ENCODE measurements at places on chromosomes 3 and 15.

GRCh38 chr15:57609805-57610529 lies 18.3 kb downstream of the MYZAP start:
- DNase-seq, result no peak

GRCh38 chr3:63294332-63294731 lies 16.2 kb downstream of the SYNPR start:
- no peak for DNase-seq

GRCh38 chr15:76930831-76931396 lies 635 bp upstream of the RCN2 start:
- no peak for DNase-seq

GRCh38 chr3:34157491-34157890 lies 359.1 kb downstream of the PDCD6IP start:
- DNase-seq, result no peak

DNA sequence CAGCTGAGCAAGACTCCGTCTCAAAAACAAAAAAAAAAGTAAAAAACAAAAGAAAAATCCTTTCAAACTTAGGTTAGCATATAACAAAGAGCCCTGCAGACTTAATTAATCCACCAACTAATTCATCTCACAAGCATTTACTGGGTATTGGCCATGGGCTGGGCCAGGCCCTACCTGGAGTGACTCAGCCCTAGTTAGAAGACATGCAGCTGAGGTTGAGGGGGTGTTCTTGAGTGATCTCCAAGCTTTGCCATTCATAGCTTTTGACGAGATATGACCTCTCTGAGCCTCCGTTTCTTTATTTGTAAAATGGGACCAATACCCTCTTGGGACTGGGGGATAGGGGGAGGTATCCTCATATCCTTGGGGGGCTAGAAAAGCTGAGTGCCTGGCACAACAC lies 7.8 kb downstream of the FBXL22 start:
- no peak for DNase-seq

- DNase-seq, result peak; percentile 87
Measured at GRCh38 chr3:150765949-150766720, 3.2 kb upstream of the SIAH2 start.

DNA sequence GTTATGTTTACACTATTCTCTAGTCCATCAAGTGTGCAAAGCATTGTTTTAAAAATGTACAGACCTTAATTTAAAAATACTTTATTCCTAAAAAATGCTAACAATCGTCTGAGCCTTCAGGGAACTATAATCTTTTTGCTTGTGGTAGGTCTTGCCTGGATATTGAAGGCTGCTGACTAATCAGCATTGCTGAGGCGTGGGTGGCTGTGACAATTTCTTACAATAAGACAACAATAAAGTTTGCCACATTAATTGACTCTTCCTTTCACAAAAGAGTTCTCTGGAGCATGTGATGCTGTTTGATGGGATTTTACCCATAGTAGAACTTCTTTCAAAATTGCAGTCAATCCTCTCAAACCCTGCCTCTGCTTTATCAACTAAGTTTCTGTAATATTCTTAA lies 384.0 kb upstream of the TGFBR2 start:
- no peak for DNase-seq

DNA sequence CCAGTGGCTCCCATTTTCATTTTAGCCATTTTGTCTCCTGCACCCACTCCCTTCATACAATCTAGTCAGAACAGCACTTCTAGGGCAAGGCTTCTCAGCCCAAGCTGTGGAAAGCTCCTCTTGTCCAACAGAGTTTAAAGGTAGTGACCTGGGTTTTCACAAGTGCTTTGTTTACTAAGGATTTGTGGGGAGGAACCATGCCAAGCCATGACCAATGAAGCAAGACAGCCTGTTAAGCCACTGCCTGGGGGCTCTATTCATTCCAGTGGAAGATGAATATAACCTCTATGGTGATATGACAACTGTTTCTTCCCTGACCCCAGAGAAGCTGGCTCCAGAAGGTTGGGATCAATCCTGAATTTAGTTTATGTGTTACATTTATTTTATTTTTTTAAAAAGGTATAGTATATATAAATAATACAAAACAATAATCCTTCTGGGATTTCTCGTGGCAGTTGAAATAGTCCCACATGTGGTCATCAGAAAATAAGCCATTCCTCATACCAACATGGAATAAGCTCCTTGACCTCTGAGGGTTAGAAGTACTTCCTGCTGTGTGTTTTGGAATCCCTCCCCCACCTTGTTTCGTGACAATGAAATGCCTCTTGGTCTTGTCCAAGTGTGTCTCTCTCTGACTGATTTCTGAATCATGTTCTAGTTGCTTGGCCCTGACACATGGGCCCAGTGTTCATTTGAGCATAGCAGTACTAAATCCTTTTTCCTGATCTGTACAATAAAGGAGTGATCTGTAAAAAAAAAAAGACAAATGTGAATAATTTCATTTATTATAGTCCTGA lies 13.3 kb upstream of the THUMPD3 start:
- DNase-seq, result peak; percentile 10

DNA sequence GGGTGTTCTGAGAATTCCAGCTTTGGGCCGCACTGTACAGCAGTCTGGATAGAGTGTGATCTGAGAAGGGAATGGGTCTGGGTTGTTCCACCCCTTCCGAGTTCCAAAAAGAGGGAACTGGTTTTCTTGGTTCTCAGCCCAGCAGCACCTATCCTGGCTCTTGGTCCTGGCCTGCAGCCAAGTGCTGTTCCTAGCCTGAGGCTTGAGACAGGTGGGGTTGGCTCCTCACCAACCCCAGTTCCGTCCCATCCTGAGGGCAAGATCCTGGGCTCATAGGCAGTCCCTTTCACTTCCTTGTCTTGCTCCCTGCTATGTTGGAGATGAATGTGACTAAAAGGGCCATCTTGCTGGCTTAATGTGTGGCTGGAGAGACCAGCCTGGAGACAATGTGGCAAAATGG lies 15.2 kb downstream of the IVD start:
- no peak for DNase-seq

GRCh38 chr3:190150681-190151080 lies 30.0 kb upstream of the P3H2 start:
- DNase-seq, result no peak

GRCh38 chr15:38534691-38535090 lies 29.9 kb downstream of the RASGRP1 start:
- DNase-seq, result no peak

DNA sequence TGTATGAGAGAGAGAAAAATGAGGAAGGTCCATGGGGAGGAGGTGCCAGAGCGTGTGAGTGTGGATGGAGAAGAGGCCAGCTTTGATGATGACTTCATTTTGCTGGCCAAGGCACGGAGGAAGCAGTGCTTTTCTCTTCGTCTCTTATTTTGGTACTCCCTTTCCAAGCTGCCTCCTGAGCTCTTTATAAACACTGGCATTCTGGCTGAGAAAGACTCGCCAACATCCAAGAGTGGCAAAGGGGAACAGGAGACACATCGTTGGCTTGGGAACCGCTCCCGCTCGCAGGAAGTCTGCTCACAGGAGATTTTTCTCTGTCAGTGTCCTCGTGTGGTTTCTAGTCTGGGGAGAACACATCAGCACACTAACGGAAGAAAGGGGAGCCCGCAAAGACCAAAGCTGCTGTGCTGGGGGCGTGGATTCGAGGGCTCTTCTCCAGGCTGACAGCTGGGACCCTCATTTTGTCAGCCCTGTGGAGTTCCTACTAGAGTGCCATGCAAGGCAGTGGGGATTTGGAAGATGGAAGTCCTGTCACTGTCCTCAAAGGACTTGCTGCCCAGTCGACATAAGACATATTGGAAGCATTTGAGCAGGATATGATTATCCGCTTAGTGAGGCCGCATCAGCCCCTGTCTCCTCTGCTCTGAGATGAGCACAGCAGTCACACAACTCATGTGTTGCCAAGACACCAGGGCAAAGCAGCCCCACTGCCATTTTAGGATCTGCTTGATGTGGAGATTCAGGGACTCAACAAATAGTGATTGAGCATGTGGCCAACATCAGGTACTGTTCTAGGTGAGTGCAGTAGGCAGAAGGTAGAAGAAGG lies 8.0 kb upstream of the SEMA4B start:
- DNase-seq, result no peak

DNA sequence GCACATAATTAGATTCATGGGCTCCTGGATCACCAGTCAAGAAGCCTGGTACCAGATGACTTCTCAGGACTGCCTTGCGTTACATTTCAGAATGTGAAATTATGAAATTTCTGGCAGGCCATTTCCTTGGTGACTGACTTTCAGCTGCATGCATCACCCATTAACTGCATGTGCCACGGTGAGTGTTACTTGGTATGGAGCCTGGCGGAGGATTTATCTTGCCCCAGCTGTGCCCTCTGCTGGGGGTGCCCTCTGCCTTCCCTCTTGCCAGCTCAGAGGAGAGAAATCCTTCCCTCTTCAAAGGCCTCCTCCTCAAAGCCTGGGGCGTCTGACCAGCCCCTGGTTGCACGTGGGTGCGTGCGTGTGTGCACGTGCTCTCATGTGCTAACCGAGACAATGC lies 57.7 kb upstream of the CTSH start:
- DNase-seq, result no peak

DNA sequence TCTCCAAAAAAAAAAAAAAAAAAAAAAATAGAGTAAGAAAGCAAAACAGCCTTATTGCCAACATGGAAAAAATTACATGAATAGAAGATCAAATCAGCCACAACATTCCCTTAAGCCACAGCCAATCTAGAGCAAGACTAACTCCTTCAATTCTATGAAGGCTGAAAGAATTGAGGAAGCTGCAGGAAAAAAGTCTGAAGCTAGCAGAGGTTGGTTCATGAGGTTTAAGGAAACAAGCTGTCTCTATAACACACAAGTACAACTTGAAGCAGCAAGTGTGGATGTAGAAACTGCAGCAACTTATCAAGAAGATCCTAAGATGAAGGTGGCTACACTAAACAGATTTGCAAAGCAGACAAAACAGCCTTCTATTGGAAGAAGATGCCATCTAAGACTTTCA lies 9.3 kb downstream of the PARL start:
- DNase-seq, result no peak

DNA sequence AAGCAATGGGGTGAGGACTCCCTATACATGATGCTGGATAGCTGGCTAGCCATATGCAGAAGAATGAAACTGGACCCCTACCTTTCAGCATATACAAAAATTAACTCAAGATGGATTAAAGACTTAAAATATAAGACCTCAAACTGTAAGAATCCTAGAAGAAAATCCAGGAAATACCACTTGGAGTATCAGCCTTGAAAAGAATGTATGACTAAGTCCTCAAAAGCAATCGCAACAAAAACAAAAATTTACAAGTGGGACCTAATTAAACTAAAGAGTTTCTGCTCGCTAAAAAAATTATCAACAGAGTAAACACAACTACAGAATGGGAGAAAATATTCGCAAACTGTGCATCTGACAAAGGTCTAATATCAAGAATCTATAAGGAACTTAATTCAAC lies 94.3 kb downstream of the XRN1 start:
- no peak for DNase-seq

DNA sequence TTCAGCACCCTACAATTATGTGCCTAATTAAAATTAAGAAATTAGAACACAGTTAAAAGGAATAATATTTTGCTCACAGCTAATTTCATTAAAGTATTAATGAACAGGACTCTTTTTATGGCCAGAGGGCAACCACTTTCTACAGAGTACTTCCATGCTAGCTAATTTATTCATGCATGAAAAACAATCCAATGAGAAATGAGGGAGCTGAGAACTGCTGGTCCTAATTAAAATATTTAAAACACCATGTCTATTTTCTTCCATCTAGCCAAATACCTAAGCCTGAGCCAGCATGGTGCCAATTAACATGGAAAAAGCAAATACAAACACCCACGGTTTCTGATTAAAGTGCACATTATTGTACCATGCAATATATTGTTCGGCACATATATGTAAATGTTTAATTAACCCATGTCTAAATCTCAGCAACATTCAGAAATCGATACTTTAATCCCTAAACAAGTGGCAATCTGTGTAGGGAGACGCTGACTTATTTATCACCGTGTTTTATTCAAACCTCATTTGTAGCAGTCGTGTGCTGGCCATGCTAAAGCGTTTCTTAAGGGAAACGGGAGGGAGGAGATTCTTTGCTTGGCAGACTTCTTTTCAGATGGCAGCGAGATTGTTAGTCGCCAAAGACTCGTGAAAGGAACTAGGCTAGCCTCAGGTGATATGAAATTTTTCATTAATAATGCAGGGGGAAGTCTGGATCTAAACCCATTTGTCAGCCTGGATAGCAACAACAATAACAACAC lies 193.5 kb downstream of the ANXA2 start:
- no peak for DNase-seq

DNA sequence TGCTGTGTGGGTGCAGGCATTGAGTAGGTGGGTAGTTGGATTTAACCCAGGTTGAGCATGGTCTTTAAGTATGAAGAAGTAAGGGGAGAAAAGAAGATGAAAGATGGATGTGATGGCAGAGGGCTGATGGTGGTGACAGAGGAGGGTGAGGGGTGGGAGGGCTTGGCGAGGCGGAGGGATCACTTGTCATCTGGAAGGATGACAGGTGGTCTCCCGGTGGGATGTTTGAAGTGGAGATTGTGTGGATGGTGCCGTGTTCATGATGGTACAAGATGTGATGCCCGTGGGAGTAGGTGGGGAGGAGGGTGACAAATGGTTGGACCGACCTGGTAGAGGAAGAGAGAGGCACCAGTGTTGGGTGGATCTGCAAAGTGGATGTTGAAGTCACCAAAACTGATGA lies 208.8 kb downstream of the RPLP1 start:
- no peak for DNase-seq

- DNase-seq, result no peak
Measured at GRCh38 chr15:73633991-73634495, 854 bp upstream of the NPTN start.

DNA sequence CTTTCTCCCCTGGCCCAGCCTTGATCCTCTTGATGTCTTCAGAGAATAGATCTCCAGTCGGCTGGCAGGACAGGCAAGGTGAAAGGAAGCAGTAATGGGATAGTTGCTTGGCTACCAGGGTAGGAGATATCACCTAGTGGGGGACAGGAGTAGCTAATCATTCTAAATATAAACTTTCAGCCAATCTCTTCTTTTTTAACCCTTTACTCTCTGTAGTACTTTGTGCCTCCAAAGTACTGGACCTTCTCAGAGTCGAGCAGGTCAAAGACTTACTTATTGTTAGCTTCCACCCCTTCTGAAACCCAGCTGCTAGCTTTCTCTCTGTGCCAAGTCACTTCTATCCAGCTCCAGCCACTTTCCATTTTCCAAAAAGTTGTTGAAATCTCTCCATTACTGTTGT lies 43.4 kb upstream of the FILIP1L start:
- DNase-seq, result no peak

DNA sequence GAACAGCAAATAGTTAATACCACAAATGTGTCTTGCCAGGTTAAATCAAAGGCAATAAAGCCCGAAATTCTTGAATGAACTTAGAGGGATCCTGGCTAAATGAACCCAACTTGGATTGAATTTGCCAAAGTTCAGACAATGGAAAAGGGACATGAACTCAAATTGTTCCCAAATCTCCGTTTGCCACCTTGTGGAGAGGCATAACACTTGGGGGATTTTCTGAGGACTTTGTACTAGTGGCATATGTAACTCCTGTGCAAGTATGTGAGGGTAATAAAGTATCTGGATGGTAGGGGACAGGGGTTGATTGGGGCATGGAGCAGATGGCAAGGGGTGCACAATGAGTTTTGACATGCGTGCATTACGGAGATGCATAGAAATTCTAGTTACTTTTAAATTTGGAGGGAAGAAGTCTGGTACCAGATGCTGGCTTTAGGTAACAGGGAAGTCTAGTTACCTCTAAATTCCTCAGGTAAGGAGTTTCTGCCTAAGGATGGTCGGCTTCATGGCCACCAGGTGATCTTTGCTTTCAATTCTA lies 1.2 kb upstream of the TCAIM start:
- no peak for DNase-seq

- DNase-seq, result no peak
Measured at GRCh38 chr15:43266834-43267233, at the start of gene TGM5. Gene TGM5 (minus strand): TSS chr15:43266928. CDS start chr15:43266849, 79 bp downstream.

- DNase-seq, result peak; percentile 44
Measured at GRCh38 chr3:152738656-152739055, 96.3 kb upstream of the P2RY1 start.

- DNase-seq, result no peak
Measured at GRCh38 chr3:180546863-180547262, 55.1 kb upstream of the TTC14 start.
